Right lobe of liver (tissue), 6 donors: ENCODE measurements at places on chromosomes 5 and 9.

GRCh38 chr9:136728548-136729123 is 14.1 kb downstream of the LCN10 start:
- no peak for DNase-seq

DNA sequence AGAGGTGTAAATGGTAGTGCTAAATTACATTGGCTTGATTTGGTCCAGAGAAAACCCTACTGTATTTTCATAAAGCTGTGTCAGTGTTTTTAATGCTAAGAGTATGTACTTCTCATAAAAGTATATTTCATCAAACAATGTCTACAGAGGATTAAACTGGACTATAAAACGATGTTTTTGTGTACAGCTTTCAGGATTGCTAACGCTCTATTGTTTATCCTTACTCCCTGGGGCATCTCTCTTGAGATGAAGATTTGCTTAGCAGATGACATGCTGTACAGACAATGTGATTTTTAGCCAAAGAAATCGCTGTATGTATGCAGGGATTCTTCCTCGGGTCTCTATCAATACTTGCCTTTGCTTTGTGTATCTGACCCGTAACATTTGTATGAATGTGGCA is 216.0 kb downstream of the FBXL7 start:
- DNase-seq: no peak

DNA sequence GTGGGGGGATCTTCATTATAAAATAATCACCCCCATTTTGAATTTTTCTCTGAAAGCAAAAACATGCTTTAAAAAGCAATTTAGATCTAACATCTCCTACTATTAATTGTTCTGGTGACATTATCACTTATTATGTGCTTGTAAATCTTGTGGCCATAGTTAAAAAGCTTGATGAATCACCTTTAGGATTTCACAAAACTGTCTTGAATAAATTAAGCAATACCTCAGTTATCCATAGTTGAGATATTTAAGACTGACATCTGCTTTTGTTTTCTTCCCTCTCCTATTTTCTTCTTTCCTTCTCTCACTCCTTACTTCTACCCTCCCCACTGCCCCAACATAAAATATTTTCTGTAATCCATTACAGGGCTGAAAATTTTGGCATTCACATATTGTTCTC is 84.8 kb downstream of the SLC1A3 start:
- no peak for DNase-seq

DNA sequence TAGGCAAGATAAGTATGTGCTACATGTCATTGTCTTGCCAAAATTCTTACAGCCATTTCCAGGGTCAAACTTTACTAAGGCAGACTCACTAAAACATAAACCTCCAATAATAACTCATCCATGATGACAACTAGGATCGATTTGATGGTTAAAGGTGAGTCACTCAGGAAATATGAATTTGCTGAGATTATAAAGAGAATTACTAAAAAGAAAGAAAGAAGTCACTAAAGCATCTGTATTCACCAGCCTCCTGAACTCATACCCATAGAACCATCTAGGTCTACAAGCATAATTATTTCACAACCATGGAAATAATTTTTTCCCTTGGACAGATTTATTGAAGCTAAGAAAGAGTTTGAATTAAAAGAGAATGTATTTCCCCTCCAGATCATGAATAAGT is 258.6 kb downstream of the TLE1 start:
- DNase-seq: no peak

GRCh38 chr5:128362370-128362769 is 175.7 kb downstream of the FBN2 start:
- DNase-seq: no peak

GRCh38 chr5:169519358-169519757 is 64.2 kb upstream of the SPDL1 start:
- DNase-seq: no peak

DNA sequence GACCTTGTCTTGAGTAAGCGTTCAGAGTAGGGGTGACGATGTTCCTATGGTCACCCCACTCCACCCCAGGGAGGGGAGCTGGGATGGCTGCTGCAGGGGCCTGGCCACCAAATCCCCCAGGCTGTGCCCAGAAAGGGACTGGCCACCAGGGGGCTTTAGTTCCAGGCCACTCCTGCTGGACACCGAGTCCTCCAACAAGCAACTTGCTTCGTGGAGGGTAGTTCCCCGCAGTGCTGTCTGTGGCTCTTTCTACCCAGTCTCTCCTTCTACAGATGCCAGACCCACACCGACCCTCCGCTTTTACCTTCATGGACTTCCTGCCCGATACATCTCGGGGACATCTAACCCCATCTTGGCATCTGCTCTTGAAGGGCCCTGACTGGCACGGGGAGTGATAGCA is 35.7 kb upstream of the GABRP start:
- DNase-seq: no peak

DNA sequence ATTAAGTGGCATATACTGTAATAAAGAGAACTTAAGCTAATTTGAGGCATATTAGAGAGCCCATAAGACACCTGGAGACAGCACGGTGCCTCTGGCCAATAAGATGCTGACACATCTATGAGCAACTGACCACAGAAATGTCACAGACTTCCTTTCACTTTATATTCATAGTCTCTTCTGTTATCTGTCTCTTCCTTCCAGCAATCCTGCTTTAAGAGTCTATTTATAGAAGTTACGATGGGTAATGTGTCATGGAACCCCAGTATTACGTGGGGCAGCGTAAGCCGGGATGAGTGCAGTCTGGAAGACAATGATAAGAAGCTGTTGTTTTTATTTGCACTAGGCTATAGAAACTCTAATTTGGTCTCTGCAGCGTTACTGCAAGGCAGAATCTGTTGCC is 136.8 kb downstream of the CFAP90 start:
- no peak for DNase-seq

DNA sequence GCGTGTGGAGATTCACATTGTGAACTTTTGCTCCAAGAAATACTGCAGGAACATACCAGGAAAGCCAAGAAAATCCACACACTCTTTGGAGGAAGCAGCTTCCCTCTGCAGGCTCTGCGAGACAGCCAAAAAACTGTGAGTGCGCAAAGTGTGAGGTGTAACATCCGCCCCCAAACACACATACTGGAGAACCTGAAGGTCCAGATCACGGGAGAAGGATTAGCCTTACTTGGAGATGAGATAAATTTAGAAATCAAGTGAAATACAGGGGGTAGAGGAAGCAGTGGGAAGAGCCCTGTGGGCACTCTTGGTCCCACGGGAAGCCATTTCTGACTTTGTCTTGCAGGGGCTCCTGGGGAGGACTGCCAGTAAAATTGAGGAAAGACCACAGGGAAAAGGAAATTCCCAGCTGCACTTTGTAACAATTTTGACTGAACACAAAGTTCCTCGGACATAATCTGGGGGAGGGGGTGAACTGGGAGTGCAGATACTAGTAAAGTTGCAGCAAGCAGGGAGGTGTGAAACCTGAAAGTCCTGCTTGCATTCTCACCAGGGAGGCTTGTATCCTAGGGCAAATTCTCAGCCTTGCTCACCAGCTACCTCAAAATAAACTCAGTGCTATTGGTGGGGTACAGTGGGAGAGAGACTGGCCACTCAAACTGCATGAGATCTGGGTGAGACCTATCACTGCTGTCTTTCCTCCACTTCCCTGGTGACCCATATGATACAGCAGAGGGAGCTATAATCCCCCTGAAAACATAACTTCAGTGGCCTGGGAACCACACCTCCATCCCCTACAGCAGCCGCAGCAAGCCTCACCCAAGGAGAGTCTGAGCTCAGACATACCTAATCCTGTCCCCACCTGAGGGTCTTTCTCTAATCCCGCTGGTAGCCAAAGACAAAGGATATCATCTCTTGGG is 109.1 kb downstream of the ALDH1A1 start:
- DNase-seq: no peak

DNA sequence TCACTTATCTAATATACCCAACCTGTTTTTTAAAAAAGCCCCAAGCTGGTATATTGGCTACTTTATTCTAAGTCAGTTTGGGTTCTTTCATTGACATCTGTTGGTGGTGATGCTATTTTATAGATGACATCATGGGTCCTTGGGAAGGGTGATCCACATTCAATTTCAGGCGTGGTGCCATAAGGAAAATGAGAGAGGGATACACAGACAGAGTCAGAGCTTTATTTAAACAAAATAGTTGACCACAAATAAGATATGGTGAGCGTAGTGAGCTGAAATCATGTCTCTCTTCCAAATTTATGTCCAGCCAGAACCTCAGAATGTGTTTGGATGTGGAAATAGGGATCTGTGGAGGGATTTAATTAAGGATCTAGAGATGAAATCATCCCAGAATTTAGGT is 302.4 kb downstream of the MAT2B start:
- no peak for DNase-seq

DNA sequence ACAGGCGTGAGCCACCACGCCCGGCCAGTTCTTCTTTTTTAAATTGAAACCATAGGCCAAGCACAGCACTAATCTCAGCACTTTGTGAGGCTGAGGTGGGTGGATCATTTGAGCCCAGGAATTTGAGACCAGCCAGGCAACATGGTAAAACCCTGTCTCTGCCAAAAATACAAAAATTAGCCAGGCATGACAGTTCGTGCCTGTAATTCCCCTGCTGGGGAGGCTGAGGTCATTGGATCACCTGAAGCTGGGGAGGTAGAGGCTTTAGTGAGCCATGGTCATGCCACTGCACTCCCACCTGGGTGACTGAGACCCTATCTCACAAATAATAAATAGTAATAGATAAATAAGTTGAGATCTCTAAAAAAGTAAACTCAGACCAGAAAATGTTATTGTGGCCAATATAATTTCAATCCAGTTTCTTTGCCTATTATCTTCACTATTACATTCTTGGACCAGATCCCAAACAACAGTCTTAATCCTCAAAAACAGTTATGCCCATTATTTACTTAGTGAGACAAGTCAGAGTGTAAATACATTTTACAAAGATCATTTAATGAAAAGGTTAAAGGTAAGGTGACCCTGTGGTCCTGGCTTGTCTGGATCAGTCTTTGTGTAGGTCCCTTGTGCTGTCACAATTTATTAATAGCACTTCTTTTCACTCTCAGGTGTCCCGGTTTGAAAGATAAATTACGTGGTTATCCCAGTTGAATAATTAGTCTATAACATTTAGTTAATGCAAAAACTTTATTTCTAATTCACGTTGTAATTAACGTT is 53.6 kb downstream of the RAB24 start:
- DNase-seq: no peak
